Pancreas (tissue), 10 donors: ENCODE measurements at places on chromosomes 2 and 18. TPM values are rescaled to one million over a fixed set of nuclear protein-coding genes. Genes with fewer than 3 reads are reported as not detected.

DNA sequence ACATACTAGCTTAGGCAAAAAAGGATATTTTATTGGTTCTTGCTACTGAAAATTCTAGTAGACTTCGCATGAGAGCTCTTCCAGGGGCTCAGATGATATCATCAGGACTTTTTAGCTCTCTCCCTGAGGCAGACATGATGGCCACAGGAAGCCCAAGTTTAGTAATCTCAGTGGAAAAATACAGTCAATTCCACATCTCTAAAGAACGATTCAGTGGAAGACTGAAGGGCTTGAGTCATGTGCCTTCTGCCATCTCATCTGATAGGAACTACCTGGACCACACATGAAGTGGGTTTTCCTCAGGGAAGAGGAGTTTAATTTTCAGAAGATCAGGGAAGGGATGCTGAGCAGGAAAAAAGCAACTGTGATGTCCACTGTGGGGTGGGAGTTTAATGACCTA, 117.3 kb downstream of the TTC27 start:
- no peak overlapping the region for H3K4me3 ChIP-seq
- H3K27ac ChIP-seq, result no peak overlapping the region
- H3K4me1 ChIP-seq, result no peaks in the 10 kb centered on the region
- H3K27me3 ChIP-seq, result no peaks in the 10 kb centered on the region

HNRNPA3 gene
- 30.3 TPM for total RNA-seq

GRCh38 chr2:96520697-96521096, 15.5 kb upstream of the NEURL3 start:
- no peaks in the 10 kb centered on the region for H3K4me1 ChIP-seq
- H3K36me3 ChIP-seq, result no peaks in the 10 kb centered on the region
- no peak overlapping the region for H3K4me3 ChIP-seq
- no peak overlapping the region for H3K27ac ChIP-seq
- DNase-seq, result no peak

GRCh38 chr2:66824926-66825325, 390.0 kb downstream of the MEIS1 start:
- no peaks in the 10 kb centered on the region for H3K4me1 ChIP-seq
- no peaks in the 10 kb centered on the region for H3K36me3 ChIP-seq
- H3K27me3 ChIP-seq, result no peaks in the 10 kb centered on the region

- H3K36me3 ChIP-seq, result no peaks in the 10 kb centered on the region
- no peak overlapping the region for H3K4me3 ChIP-seq
- no peaks in the 10 kb centered on the region for H3K27me3 ChIP-seq
- no peak for DNase-seq
Observed at GRCh38 chr2:214730248-214730647, 79.2 kb downstream of the BARD1 start.

GRCh38 chr2:84964406-84965191, 6.4 kb upstream of the KCMF1 start:
- DNase-seq, result no peak
- peaks cover 26% of the 10 kb centered on the region for H3K4me1 ChIP-seq
- no peaks in the 10 kb centered on the region for H3K36me3 ChIP-seq
- no peak overlapping the region for H3K4me3 ChIP-seq
- H3K27me3 ChIP-seq, result no peaks in the 10 kb centered on the region

GRCh38 chr2:54673501-54673998, 49.9 kb upstream of the EML6 start:
- no peak overlapping the region for H3K4me3 ChIP-seq
- no peaks in the 10 kb centered on the region for H3K27me3 ChIP-seq
- peak; percentile 65 for DNase-seq
- no peaks in the 10 kb centered on the region for H3K36me3 ChIP-seq
- H3K27ac ChIP-seq, result peak overlapping the region; percentile 75

CCDC85A gene
- total RNA-seq, result 0.62 TPM

DNA sequence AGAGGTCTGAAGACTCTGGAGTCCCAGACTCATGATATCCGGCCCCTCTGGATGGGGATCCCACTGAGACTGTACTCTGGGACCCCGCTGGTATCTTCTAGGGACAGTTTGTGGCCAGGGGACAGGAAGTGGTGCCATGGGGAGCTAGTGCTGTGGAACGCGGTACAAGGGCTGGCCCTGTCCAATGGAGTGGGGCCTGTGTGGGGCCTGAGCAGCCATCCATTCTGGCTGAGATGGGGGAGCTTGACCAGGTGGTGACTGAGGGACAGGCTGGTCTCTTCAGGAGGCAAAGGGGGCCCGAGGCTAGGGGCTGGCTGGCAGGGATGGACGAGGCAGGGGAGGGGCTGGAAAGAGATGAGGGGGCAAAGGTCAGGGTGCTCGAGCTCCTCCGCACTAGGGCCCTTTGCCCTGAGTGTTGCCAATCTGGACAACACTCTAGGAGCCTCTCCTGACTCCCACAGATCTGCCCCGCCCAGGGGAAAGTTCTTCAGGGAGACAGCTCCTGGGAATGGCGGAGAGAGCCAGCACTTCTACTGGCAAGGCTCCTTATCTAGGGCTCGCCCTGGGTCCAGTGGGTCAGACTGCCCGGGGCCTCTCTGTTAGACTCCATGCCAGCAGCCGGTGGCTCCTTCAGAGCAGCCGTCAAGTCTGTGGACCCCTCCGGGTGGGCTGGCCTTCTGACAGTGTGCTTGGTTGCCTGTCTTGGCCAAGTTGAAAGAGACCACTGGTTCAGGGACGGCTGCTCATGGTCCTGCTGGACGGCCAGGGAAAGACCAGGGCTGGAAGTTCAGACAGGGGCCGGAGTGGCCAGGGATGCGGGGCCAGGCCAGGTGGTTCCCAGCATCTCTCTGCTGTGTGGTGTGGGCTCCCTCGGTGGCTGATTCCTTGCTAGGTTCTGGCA, 12.3 kb downstream of the MALL start:
- H3K4me1 ChIP-seq, result peaks cover 9% of the 10 kb centered on the region
- H3K27ac ChIP-seq, result peak overlapping the region; percentile 79
- no peak overlapping the region for H3K4me3 ChIP-seq
- DNase-seq, result no peak

GRCh38 chr2:27016801-27017325, 15.9 kb upstream of the TMEM214 start:
- no peak overlapping the region for H3K4me3 ChIP-seq
- H3K36me3 ChIP-seq, result no peaks in the 10 kb centered on the region
- H3K27ac ChIP-seq, result no peak overlapping the region
- H3K27me3 ChIP-seq, result no peaks in the 10 kb centered on the region
- no peak for DNase-seq

DNA sequence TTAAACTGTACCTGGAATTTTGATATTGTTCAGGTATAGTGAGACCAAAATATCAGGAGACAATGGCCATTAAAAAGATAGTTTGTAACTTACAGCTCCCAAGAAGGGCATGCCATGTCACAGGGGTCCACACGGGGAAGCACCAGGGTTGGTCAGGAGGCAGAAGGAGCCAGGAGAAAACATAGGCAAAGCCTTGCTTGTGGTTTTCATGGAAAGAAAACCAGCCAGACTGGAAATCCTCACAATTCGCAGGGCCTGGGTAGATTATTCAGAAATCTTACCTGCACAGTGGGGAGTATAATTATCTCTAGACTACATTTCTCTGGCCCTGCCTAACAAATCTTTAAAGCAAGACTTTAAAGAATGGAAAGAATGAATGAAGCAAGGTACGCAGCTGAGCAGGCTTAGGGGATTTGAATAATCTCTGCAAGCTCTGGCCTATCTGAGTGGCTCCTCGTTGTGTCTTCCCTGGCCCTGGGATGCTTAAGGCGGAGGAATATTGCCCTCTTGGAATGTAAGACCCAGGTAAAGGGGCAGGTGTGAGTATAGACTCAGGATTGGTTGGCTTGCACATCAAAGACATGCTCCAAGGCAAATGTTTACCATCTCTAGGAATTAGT, 66.9 kb upstream of the CDC42EP3 start:
- no peak for DNase-seq
- no peaks in the 10 kb centered on the region for H3K27me3 ChIP-seq
- no peaks in the 10 kb centered on the region for H3K36me3 ChIP-seq

GALNT3 gene
- 28.1 TPM for total RNA-seq

KRTCAP3 gene
- total RNA-seq, result 24.0 TPM

DNA sequence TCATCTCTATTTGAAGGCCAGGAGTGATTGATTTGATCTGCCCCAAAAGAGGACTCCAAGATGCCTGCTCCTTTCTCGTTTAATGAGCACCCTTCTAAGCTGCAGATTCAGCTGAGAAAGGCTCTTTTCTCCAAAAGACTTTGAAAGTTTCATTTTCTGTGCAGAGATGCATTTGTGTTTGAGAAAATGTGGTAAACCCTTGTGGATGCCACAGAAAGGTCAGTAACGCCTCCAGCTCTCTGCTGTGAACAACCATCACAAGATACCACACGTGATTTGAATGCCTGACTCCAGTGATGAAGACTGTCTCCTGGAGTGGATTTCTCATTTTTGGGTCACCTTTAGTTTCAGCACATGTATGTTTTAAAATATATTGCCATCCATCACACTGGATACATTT, 35.0 kb upstream of the CCDC85A start:
- H3K36me3 ChIP-seq, result no peaks in the 10 kb centered on the region
- H3K27ac ChIP-seq, result no peak overlapping the region
- H3K4me3 ChIP-seq, result no peak overlapping the region
- no peak for DNase-seq
- H3K4me1 ChIP-seq, result no peaks in the 10 kb centered on the region

MAP3K19 gene
- total RNA-seq, result not detected
